Right ventricle myocardium inferior (tissue), 1 donor: ENCODE measurements at places on chromosomes 13 and 19.

- DNase-seq: no peak
Observed at GRCh38 chr19:1501200-1501595, 10.2 kb downstream of the REEP6 start.

DNA sequence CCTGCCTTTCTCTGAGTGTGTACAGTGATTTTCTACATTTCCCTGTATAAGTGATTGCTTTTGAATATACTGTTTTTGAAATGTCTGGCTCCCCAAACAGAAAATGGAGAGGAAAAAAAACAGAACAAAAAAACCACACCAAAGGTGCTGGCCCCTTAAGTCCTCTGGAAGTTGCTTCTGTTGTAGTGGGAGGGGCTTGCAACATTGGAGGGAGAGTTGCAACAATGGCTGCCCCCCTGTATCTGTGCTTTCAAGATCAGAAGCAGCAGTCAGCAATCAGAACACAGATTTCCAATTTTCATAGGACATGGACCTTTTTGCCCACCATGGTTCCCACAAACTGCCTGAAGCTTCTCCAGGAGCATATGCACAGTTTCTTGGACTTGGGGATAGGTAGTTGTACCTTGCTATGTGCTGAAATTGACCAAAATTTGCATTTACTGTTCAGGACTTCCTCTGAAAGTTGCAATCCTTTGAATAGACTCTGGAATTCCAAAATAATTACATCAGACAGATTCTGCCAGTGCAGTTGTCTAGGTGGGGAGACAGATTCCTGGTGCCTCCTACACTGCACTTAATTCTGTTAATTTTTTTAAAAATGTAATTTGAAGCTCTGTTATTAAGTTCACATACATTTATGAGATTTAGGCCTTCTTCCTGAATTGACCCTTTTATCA lies 13.8 kb downstream of the BIVM start:
- no peak for DNase-seq

GRCh38 chr13:44451126-44451525 lies 77.5 kb downstream of the SERP2 start:
- DNase-seq: no peak

- no peak for DNase-seq
Observed at GRCh38 chr13:46495651-46496050, 57.3 kb upstream of the LRCH1 start.

DNA sequence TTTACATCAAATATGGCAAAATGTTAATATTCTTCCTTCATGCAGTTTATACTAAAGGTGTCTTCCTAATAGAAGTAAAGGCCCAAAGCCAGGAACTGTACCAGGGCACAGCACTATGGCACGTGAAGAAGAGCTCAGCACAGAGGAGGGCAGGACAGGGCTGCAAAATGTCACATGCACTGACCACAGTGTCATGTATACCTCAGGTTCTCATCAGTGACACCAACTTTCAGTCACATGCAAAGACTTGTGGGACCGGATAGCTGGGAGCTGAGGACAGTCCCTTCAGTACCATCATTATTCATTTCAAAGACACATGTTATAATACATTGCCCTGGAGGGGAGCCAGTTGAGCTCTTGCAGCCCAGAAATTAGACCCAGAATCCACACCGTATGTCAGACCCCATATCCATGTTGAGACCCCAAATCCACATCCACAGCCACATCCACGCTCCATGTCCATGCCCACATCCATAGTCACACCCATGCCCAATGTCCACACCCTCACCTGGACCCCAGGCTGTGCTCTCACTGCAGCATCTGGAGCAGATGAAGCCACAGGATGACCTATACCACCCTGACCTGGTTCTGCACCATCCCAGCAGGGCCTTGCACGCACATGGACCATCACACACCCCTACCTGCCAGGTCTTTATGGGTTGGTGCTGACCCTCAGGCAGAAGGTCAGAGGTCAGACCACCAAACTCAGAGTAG lies 111.8 kb downstream of the TUBA3C start:
- no peak for DNase-seq

DNA sequence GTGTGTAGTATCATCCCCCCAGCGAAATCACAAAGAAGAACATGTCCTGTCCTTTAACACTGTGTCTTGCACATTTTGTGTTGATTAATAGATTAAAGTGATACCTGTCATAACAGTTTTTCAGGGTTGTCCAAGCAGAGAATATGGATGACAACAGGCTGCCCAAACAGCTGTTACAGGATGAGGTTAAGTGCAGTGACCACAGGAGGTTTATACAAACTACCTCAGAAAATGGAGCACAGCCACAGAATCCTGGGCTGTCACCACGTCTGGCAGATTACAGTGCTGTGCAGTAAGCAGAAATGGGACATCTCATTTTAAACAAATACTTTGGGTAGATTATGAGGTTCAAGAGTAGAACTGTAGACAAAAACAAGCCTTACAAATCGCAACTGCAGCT lies 575.6 kb downstream of the DCT start:
- DNase-seq: no peak
